ENCODE measurements at places on chromosomes 16 and 17.

DNA sequence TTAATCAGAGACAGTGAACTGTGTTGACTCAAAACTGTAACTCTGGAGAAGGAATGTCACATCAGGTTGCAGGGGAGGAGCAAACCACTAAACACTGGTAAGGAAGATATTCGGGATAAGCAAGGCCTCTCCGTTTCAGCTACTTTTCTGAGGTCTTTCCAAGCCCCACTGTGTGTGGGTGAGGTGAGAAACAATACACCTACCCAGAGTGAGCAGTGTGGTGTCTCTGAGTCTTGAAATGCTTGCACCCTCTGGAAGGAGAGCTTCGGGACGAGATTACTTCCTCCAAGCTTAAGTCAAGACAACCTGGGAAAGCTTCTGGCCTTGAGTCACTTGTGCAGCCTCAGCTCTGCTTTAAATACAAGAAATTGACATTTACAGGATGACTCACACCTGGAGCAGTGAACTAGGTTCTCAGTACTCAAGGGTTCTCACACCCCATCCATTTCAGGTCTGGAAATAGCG, 2.5 kb upstream of the MAP3K14 start:
- no peak for DNase-seq

GRCh38 chr17:8151641-8152111, 528 bp downstream of the PER1 start:
- no peak for DNase-seq

DNA sequence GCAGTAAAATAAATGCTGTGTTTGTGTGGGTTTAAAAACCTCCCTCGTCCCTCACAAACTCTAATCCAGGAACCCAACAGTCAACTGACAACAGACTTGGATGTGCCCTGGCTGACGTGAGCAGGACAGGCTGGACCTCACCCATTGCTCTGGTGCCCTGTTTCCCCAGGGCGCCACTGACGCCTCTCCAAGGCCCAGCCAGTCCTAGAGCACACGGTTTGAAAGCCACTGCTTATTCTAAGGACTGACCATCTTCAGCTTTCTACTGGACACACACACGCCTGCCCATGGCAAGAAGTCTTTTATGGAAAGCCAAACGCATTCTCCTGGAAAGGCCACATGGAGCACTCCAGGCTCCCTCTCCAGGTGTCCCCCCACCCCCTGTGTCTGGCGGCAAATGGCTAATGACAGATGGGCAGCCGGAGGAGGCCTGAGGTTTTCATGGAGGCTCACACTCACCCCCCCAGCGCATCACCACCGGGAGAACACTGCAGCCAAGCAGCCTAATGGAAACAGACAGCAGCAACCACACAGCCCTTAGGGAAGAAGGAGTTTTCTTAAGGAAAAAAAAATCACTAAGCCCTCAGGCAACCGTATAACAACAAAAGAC, 319.2 kb downstream of the SOX9 start:
- no peak for DNase-seq

- DNase-seq, result no peak
Observed at GRCh38 chr16:61074324-61074723, 961.9 kb downstream of the CDH8 start.

DNA sequence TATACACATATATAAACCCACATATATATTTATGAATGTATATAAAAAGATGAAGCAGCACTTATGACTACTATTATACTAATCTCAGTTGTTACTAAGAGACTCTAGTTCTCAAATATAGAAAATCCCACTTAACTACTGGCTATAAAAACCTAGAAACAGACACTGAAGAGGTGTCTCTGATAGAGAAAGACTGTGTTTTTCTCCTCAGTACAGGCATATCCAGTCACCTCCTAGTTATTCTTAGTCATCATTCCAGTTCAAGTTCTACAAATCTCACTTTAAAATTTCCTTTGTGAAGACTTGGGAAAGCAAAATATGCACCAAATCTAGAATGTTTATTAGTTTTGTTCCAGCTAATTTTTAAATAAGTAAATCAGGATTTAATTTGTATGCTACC, 93.9 kb downstream of the STH start:
- DNase-seq, result no peak

GRCh38 chr16:58536278-58536677, 21.0 kb downstream of the SETD6 start:
- no peak for DNase-seq

- DNase-seq, result no peak
Observed at GRCh38 chr17:64218066-64218465, 45.0 kb downstream of the TEX2 start.

DNA sequence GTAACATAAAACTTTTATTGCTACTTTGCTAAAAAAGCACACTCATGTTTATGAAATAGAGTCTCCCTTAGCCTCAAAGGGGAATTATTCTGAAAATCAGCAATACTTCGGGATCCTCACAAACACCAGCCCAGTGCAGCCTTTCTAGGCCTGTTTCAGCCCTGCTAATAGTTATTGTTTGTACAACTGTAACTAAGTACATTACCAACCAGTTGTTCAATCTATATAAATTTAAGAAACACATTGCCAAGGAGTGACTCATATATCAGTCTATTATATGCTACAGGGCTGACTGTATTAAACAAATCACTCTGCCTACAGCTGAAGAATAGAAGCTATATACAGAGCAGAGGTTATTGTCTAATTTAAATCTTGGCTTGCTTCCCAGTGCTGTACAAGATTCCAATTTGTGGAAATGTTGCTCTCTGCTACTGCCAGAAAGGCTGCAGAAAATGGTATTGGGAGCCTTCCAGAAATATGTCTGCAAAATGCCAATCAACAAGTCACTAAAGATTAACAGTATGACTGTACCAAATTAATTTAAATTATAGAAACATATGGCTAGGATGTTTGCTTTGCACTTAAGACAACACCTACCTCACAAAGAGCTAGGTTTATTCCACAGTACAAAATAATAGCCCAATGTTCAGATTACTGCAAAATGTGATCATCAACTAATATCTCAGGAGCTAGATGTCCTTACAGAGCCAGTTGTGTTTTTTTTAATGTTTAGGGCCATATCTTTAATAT, 49.7 kb downstream of the TOX3 start:
- no peak for DNase-seq

DNA sequence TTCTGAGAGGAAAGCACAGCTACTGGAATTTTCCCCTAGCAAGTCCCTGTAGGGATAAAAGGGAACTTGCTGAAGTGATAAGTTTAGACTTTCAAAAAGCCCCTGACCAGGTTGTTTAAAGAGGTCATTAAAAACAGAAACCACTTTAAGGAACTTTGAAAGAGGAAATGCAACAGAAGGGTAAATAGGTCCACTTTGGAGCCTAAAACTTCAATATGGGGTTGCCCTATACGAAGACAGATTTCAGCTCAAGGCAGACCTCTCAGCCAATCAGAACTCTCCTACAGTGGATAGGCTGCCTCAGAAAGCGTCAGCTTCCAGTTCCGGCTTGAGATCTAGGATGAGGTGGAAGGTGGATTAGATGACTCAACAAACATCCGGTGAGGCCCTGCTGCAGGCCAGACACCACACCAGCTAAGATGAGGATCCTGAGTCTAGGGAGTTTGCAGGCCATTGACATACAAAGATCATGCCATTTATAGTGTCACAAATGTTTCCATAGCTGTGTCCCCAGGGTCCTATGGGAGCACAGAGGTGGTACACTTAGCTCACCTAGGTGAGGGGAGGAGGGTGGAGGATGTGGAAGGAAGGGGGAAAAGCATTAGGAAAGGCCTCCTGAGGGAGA, 7.9 kb upstream of the MFSD6L start:
- DNase-seq, result no peak

DNA sequence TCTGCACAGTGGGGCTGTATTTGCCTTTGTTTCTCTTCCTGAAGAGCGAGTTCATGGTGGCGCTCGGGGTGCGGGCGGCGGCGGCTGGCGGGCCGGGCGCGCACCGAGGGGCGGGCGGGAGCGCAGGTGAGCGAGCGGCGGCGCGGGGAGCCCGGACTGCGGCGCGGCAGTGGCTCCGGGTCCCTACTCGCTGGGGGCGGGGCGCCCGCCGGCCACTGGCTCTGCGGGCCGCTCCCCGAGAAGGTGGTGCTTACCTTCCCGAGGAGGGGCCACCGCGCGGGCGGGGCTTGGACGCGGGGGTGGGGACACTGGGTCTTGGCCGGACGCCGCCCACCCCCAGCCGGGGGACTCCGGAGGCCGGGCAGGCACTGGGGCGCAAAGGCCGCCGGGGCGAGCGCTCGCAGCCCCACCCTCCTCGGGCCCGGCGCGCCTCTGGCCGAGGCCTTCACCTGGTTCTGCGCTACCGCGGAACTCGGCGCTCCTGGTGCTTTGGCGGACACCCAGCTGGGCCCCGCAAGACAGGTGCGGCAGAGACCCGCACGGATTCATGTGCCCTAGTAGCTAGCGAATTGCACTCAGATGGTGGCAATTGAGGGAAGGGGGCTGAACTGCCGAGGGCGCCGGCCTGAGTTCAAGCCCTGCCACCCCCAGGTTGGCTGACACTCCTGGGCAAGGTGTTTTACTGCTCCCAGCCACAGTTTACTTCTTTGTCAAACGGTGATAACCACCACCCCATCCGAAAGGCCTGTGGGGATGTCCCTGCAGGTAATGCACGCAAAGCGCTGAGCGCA, at the start of gene PPL:
TSS of gene PPL (minus strand) at position 158 of the 791 bp plus-strand sequence. CDS start at position 55, 103 bp downstream.
- DNase-seq, result no peak

- DNase-seq, result no peak
Observed at GRCh38 chr16:89145406-89146161, 26.0 kb upstream of the CDH15 start.

GRCh38 chr16:80691111-80691741, 113.2 kb downstream of the CDYL2 start:
- DNase-seq, result no peak

DNA sequence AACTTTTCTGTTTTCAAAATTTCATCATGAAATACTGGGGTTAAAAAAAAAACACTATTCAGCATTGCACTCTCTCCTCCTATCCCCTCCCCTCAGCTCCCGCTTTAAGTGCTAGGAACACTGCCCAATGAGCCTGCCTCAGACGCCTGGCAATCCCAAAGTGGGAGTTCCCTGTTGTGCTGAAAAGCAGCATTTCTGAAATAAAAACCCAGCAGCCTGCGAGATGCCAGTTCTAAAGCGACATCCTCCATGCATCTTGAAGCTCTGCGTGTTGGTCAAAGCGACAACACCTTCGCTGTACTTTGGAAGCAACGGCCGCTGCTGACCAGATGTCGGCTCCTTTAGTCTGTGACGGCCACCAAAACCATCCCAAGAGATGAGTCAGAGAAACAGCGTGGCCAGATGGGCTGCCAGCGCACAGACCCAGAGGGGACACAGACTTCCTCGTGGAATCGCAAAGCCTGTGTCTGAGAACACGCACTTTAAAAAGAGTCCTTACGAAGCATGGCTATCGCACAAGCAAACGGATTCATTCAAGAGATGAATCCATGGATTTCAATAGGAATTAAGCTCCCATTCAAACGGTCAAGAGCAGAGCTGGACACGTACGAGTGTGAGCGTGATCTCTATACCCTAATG, 32.8 kb downstream of the FBXO31 start:
- no peak for DNase-seq

GRCh38 chr16:16018705-16019104, 69.3 kb downstream of the ABCC1 start:
- no peak for DNase-seq

GRCh38 chr17:74864866-74865395, 5.2 kb upstream of the GRIN2C start:
- peak; percentile 65 for DNase-seq

DNA sequence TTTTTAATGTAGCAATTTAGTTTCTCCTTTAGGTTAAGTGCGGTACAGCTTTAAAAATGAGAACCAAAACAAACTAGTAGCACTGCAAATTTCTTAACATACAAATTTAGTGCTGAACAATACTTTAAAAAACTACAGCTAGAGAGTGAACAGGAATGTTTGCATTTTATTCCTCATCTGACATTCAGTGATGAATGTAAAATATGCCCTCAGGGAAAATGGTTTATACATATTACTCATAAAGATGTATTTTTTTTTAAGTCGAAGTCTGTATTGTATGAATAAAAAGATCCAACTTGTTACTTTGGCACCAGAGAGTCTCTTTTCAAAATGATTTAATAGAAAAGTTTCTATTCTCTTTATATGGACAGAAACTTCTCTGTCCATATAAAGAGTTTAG, 96.8 kb downstream of the BRIP1 start:
- no peak for DNase-seq

- peak; percentile 47 for DNase-seq
Observed at GRCh38 chr17:80743181-80743771, 198.6 kb downstream of the RPTOR start.

- DNase-seq, result peak; percentile 80
Observed at GRCh38 chr17:44779211-44780025, 20.6 kb downstream of the ADAM11 start.

- DNase-seq, result no peak
Observed at GRCh38 chr16:31331141-31331764, 23.7 kb upstream of the ITGAX start.

GRCh38 chr16:4071686-4072561, 44.3 kb downstream of the ADCY9 start:
- DNase-seq, result no peak

- DNase-seq, result no peak
Observed at GRCh38 chr16:65235339-65236177, 113.7 kb upstream of the CDH11 start.

Measured in activated CD4-positive, alpha-beta T cell treated with anti-CD3 and anti-CD28 coated beads, Interleukin-2, amount 50 U/mL, for 4 hours (primary cell).